ENCODE measurements at places on chromosomes 1 and 21.
A peak's percentile ranks its signal among the peaks of the same experiment; 100 is the strongest.

DNA sequence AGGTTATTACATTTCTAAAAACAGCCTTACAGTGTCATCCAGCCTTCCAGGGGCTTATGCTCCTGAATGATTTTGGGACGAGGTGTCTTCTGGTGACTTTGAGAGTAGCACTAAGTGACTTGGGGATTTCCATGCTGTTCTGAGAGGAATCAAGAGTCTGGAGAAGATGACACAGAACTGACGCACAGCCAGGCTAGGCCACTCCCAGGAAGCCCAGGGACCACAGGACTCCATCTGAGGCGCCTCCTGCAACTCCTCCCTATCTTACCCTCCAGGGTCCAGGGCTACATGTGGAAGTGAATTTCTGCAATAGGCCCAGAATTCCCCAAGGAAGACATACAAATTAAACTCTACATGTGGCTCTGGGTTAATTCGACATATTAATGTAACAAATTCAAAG is 92.5 kb downstream of the SLC25A24 start:
- peak; percentile 52 for DNase-seq

DNA sequence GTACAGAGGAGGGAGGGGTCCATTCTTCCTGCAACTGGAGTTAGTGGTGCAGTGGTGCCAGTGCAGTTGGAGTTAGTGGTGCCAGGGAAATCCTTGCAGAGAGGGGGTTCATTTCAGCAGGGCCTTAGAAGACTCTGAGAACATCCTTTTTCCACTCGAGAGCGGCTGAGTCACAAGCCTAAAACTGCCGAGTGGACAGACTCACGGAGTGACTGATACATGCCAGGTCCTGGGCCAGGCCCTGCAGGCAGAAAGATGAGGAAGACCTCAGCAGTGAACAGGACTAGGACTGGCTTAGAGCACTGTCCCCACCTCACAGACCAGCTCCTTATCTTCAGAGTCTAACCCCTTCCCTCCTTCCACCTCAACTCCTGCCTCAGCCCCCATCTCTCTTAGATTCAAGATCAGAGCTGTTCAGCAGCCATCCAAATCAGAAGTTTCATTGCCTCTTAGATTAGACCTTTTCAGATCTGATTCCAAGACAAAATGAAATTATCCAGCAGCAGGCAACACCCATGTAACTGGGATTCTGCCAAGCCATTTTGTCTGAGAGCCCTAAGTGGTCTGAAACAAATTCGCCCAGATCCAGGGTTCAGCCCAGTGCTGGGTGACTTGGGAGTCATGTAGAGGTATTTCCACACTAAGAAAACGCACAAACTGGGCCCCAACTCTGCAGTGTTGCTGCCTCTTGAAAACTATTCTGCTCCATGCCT is 12.7 kb upstream of the IKBKE start:
- no peak for DNase-seq

GRCh38 chr1:6412896-6413295 is 6.8 kb downstream of the HES2 start:
- DNase-seq: no peak

- no peak for DNase-seq
Measured at GRCh38 chr1:226487921-226488320, 60.6 kb upstream of the STUM start.

DNA sequence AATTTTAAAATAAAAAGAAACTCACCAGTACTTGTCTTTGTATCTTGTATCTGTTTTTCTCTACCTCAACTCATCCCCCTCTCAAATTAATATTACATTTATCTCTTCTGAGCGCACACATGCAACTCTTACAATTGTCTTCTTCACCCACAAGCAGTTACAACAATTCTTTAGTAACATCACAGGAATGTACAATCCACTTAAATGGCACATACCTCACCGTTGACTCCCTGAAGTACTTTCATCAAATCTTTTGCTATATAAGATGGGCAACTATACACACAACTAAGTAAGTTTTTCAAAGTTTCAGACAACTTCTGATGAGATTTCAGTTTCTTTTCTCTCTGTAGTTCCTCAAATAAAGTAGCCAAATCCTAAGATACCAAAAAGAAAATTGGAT is 28.3 kb downstream of the HEATR1 start:
- DNase-seq: no peak

- DNase-seq: no peak
Measured at GRCh38 chr1:206506405-206507283, 687 bp upstream of the RASSF5 start.

DNA sequence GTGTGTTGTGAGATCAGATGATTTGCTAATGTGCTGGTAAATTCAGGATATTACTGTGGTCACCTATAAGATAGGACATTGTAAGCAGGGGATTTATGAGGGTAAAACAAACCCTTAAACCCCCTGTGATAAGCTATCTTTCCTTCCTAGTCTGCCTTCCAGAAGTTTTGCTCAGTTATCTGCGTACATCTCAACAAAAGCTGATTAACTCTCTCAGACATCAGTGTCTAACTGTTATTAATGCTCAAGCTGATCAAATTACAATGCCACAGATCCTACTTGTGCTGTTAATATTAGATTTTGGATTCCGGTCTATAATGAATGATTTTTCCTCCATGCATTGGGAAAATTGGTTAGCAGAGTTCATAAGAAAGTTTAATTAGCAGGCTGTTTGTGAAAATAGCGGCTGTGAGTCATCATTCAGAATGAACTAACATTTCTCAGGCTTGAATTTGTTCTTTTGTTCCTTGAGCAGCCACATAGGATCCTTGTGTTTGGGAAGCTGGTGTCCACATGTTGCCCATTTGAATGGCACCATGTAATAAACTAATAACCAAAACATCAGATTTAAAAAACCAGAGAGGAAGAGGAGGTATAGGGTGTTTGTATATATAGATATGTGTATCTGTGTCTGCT is 48.7 kb downstream of the ELAVL4 start:
- no peak for DNase-seq

DNA sequence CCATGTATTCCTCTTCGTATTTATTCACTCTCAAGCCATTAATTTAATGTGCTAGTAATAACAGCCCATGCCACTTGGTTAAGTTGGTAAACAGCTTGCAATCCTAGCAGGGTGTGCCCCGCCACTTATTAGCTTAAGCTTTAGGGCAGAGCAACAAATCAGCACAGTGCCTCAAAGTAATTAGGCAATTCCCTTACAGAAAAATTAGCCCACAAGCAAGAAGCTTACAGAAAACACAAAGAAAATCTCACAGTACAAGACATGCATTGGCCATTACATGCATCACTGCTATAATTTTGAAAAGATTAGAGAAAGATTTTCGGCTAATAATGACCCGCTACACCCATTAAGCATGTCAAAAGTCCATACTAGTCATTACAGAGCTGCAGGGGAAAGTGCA is 47.6 kb downstream of the TGFB2 start:
- no peak for DNase-seq

GRCh38 chr1:39704757-39705156 is 13.5 kb upstream of the HPCAL4 start:
- DNase-seq: no peak
